Right renal pelvis (tissue), 4 donors: ENCODE measurements at places on chromosomes 16 and 17.

DNA sequence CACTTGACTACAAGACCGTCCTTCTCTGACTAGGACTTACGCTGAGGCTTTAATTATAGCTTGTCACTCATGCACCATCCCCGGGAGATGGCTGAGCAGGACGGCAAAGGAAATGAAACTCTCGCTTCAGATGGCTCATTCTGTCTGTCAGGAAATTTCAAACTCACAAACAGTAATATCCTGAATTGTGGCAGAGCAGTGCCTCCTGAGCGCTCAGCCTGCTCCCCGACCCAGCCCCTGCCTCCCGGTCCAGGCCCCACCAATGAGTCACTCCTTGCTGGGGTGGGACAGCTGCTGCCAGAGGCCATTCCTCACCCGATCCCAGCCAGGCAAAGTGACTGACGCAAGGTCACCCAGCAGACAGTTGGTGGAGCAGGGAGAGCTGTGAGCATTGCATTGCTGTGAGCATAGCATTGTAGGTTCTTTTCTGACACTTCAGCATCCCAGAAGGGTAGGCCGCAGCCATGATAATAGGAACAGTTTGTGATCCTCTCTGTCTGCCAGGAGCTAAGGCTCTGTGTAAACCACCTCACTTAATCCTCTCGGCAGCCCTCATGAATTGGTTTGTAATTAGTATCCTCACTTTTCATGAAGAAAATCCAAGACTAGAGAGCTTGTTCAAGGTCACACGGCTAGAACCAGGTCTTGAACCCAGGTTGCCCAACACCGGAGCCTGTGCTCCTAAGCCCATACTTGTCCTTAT is 20.9 kb downstream of the CCDC182 start:
- DNase-seq = no peak

DNA sequence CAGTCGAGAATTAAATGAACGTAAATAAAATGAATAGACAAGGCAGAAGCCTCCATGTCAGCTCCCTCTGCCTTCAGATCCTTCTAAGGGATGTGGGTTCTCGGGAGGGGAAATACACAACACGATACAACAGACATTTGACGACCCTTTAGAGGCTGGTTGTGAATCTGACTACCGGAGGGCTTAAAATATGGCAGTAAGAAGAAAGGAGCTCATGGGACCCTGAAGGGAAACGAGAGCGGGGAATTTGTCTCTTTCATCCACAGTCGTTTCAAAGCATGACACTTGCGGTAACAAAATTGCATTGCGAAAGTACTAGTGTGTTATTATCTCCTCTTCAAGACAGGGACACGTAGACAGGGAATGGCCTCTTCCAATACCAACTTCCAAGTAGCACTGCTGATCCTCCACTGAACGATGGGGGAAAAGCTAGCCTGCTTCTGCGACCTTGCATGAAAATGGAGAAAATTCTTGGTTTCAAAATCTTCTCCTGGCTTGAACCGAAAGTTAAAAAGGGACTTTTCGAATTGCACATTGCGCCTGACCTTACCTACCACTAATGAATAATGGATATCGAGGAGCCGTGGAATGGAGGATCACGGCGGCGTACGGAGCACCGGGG is 1.2 kb upstream of the TNRC6C start:
- DNase-seq = peak; percentile 29

- no peak for DNase-seq
These were observed 77.8 kb downstream of the CYLD start for GRCh38 chr16:50819706-50820105.

GRCh38 chr16:67275321-67275720 is 4.0 kb upstream of the PLEKHG4 start:
- no peak for DNase-seq

DNA sequence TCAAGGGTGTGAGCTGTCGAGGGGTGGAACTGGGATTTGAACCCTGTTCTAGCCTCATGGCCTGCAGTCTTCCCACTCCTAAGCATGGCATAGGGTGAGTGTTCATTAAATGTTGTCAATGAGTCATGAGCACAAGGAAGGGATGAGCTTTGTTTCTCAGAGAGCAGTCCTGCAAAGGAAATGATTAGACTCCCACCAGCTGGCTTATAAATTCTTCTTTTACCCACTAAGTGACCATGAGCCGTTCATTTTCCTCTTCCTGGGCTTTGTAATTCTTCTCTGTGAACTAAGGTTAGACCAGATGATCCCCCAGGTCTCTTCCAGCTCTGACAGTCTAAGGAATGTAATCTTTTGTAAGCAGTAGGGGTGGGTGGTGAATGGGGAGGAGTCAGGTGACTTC is 47.9 kb upstream of the HNF1B start:
- DNase-seq = no peak

- DNase-seq = no peak
These were observed 32.5 kb upstream of the CCR7 start for GRCh38 chr17:40597556-40598300.

DNA sequence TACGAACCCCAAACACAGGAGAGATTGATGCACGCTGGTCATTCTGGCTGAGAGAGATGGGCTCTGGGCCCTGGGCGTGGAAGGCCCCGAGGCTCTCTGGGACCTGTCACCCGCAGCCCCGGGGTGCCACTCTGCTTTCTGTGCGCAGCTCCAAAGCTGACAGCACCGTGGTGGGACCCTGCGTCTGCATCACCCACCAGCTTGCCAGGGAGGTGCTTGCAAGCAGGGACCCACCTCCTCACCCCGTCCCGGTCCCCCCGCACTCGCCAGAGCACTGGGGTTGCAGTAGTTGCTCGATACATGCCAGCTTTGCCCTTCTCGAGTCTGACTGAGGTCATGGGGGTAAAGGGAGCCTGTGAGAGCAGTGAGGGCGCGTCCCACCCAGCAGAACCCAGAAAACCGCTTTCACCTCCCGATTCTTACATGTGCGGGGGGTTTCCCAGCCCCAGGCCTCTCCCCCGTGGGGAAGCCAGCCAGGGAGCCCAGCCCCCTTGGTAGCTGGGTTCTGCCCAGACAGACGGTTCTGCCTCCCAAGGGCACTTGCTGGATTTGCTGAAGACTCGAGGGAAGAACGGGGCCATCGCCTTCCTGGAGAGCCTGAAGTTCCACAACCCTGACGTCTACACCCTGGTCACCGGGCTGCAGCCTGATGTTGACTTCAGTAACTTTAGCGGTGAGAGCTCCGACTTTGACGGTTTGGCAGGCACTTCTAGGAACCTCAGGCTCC is 12.5 kb downstream of the CARD14 start:
- DNase-seq = no peak

- no peak for DNase-seq
These were observed 18.8 kb downstream of the NCBP3 start for GRCh38 chr17:3827124-3827773.

GRCh38 chr16:23949630-23950290 is 114.0 kb downstream of the PRKCB start:
- no peak for DNase-seq

DNA sequence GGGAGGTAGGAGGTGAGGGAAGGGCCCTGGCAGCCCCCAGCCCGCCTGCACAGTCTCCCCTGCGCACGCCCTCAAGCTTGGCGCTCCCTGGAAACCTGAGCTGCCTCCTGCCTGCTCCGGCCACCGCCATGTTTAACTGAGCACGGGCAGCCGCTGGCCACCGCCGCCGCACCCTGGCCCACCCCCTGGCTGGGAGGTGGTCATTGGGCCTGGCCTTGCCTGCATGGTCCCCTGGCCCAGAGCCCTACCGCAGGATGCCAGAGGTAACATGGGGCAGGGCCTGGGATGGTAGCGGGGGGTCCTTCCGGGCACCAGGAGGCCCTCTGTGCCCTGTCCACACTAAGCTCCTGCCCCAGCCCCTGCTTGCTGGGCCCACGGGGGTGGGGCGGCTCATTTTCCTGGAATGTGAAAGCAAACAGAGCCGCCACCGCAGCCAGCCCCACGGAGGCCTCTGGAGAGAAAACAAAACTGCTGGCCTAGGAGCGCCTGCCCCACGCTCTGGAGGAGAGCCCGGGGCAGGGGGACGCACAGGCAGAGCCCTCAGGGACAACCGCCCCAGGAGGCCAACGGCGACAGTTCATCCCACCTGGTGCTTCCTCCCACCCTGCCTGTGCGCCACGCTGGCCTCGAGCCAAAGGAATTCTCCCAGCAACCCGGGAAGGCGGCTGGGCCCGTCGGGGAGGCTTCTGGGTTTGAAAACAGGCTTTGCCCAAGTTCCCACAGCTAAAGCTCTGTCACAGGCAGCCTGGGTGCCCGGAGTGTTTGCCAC is 8.9 kb downstream of the NHERF2 start:
- peak; percentile 59 for DNase-seq

- no peak for DNase-seq
These were observed 5.9 kb downstream of the KRT28 start for GRCh38 chr17:40793832-40794231.

DNA sequence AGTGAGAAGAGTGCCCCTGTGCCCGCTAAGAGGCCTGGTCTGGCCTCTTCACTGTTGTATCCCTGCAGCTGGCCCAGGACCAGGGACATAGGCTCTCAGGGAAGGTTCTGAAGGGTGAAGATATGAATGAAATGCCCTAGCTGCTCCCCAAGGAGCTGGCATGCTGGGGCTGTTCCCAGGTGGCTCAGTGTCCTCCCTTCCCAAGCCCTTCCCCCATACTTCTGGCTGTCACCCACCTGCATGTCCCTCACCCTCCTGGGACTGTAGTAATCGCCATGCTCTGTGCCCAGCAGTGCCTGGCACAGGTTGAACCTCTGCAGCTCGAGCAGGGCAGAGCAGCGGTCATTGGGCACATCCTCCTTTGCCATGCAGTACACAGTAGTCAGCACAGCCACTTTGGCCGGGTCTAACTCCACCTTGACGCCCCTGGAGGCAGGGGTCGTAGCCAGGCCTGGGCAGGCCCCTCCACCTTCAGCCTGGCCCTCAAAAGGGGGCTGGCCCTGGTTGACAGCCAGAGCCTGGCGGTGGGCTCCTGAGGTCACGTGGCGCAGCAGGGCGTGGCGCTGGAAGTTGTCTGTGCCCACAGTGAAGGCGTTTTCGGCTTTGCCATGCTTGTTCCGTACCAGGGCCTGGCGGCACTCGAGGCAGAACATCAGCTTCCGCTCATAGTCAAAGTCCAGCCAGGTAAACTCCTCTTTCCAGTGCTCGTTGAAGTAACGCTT is 7.6 kb downstream of the C17orf113 start:
- no peak for DNase-seq

- no peak for DNase-seq
These were observed 33.8 kb downstream of the FA2H start for GRCh38 chr16:74740795-74741304.

DNA sequence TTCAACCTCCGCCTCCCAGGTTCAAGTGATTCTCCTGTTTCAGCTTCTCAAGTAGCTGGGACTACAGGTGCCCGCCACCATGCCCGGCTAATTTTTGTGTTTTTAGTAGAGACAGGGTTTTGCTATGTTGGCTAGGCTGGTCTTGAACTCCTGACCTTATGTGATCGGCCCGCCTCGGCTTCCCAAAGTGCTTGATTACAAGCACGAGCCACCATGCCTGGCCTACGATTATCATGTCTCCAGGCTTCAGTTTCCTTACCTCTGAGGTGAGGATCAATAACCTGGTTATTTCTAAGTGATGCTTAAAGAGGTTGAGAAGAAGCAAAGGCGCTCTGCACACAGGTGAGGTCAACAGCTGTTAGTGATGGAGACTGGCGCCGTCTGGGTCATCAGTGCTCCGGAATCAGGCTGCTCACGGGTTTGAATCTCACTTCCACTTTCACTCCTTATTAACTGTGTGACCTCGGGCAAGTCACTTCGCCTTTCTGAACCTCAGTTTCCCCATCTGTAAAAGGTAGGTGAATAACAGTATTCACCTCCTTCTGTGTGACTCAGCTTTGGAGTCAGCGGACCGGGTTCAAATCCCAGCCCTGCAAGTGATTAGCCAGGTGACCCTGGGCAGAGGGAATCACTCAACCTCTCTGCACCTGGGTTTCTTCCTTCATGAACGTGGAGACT is 745 bp upstream of the ABCC1 start:
- DNase-seq = no peak

- no peak for DNase-seq
These were observed 64.8 kb downstream of the KANSL1 start for GRCh38 chr17:46128453-46128852.

- DNase-seq = peak; percentile 35
These were observed at the start of gene VWA3A for GRCh38 chr16:22092143-22092933. VWA3A (plus strand) TSS chr16:22092541; CDS start chr16:22092638, 97 bp downstream.
